Esophagus squamous epithelium (tissue), 5 donors: ENCODE measurements at places on chromosomes 16 and 17.

GRCh38 chr16:81817789-81818567 lies 38.9 kb downstream of the PLCG2 start:
- no peak for DNase-seq

- no peak for DNase-seq
Observed at GRCh38 chr16:30075503-30076275, at the start of gene PPP4C. TSS of gene PPP4C (plus strand) at chr16:30075994. CDS start at chr16:30076378, 384 bp downstream.

DNA sequence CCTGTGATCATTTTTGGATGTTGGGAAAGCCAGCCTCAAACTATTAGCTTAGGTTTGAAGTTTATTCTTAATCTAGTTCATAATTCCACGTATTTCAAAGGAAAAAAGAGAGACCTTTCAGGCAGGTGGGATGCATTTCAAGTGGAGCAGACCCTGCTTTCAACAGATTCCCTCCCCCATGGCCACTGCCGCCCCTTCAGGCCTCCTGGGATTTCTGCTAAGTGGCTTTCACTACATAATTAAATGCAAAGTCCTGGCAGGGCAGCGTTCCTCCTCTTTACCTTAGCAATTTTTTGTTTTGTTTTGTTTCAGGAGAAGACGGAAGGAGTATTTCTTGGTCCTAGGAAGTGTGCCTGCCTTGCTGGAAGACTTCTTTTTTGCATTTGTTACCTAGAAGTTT lies 36.6 kb downstream of the MAF start:
- DNase-seq, result no peak

- no peak for DNase-seq
Observed at GRCh38 chr17:4072487-4073157, 70.2 kb downstream of the ZZEF1 start.

GRCh38 chr17:4802228-4802627 lies at the start of gene C17orf114:
TSS of gene C17orf114 (minus strand) at chr17:4802328.
- no peak for DNase-seq
